ENCODE measurements at places on chromosomes 11 and 22. TPM values are rescaled to one million over a fixed set of nuclear protein-coding genes. Genes with fewer than 3 reads are reported as not detected.

- DNase-seq = no peak
Observed at GRCh38 chr11:2534134-2534956, 89.5 kb downstream of the KCNQ1 start.

GRCh38 chr11:43393765-43394355 is 35.1 kb downstream of the TTC17 start:
- no peak for DNase-seq

- DNase-seq = no peak
Observed at GRCh38 chr11:9263840-9264315, 1.3 kb downstream of the DENND5A start.

The TPBGL gene
- 0.33 TPM for total RNA-seq

GRCh38 chr11:77035580-77035979 is 1.4 kb downstream of the B3GNT6 start:
- DNase-seq = no peak

The TREH gene
- not detected for total RNA-seq

Data from breast epithelium (tissue), 4 donors.